ENCODE measurements at places on chromosomes 5 and 9.

DNA sequence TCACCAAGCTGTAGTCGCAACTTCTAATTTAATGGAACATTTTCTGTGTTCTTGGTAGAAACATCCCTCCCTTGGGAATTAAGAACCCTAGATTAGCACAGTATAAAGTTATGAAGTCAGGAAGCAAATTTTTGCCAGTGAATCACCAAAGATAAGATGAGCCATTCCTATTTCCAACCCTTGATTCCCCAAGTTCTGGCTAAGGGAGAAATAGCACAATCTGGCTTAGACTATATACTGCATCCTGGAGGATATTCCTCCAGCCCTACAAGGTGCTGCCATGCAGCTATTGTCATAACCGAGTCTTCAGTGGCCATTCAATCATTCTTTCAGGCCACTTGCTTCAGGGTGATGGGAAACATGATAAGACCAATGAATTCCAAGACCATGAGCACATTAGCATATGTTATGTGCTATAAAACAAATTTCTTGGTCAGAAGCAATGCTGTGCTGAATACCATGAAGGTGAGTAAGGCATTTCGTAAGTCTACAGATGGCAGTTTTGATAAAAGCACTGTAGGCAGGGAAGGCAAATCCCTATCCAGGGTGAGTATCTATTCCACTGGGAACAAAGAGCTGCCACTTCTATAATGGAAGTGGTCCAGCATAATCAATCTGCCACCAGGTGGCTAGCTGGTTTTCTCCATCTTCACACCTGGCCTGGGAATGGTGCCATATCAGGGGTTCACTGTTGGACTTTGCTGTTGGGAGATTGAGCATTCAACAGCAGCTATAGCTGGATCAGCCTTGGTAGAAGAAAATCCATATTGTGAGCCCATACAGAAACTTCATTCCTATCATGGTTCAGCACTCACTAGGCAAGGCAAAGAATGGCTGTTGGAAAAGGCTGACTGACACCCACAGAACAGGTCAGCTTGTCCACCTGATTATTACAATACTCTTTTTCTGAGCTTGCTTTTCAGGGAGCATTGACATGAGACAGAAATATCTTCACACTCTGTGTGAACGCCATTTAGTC lies 19.6 kb upstream of the ARL15 start:
- H3K4me1 ChIP-seq = no peaks in the 10 kb centered on the region
- H3K36me3 ChIP-seq = no peaks in the 10 kb centered on the region
- H3K4me3 ChIP-seq = no peak overlapping the region

DNA sequence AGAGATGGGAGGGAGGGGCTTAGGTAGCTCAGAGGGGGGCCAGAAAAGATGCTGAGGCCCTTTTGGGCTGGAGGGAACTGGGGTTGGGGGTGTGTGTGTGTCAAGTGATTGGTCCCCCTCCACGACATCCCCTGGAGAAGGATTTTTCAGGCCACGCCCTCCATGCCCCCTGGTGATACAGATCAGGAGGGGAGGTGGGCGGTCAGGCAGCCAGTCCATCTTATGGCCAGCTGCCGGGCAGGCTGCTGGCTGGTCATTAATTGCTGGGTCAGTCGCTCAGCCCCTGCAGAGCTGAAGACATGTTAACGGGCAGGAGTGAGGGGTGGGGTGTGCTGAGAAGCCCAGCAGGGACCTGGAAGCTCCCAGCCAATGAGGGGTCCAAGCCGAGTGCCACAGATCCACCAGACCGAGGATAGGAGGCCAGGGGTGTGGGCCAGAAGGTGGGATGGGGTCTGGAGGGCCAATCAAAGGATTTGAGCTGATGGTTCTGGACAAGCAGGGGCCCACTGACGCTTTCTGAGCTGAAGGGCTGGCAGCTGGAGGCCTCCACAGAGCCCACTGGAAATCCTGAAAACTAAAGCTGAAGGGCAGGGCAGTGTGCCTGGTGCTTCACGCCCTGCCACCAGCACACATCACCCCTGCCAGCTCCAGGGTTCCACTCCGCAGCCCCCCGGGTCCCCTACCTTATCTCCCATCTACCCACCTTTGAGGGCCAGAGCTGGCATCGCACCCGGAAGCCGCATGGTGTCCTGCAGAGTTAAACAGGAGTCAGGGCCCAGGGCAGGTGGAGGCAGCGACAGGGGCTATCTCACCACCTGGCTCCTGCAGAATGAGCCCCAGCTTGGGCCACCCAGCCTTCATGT lies 19.1 kb downstream of the PDGFRB start:
- H3K27ac ChIP-seq = no peak overlapping the region
- H3K36me3 ChIP-seq = no peaks in the 10 kb centered on the region

DNA sequence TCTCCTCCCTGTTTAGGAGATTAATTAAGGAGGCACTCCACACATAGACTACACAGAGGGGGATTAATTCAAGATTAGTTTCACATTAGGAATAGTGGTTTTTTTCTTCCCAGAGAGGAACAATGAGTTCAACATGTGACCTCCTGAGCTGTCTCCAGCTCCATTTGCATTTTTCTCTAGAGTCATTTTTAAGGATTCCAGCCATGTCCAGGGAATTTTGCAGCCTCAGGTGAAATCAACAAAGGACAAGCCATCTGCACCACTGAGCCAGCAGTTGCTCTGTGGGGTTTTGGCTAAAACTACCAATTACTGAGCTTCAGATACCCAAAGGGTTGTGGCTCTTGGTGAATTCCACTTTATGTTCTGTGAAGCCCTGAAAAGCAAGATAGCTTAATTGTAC lies 258.5 kb upstream of the PPP1R2B start:
- H3K27me3 ChIP-seq = no peaks in the 10 kb centered on the region
- DNase-seq = no peak
- H3K36me3 ChIP-seq = no peaks in the 10 kb centered on the region
- no peaks in the 10 kb centered on the region for H3K4me1 ChIP-seq

DNA sequence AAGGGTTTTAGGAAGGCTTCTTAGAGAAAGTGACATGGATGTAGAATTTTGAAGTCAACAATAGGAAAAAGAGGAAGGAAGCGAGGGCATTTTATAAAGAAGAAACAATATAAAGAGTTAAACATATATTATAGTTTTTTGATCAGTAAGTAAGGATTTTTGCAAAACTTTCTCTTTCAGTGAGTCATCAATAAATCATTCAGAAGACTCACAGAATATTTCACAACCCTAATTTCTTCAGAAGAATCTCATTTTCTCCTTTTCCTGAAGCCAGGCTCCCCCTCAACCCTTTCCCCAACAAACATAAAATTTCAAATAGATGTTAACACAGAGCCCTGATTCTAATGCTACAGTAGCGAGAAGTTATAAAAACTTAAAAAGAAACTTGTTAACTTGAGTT lies 4.3 kb upstream of the COX7C start:
- H3K36me3 ChIP-seq = no peaks in the 10 kb centered on the region
- no peaks in the 10 kb centered on the region for H3K4me1 ChIP-seq
- H3K27me3 ChIP-seq = peaks cover 3% of the 10 kb centered on the region
- H3K4me3 ChIP-seq = no peak overlapping the region
- DNase-seq = no peak

GRCh38 chr5:106089073-106089472 lies 1581.7 kb downstream of the EFNA5 start:
- no peak overlapping the region for H3K4me3 ChIP-seq
- no peaks in the 10 kb centered on the region for H3K27me3 ChIP-seq
- H3K27ac ChIP-seq = no peak overlapping the region

- no peak for DNase-seq
- peaks cover 24% of the 10 kb centered on the region for H3K36me3 ChIP-seq
- H3K27ac ChIP-seq = no peak overlapping the region
- H3K4me3 ChIP-seq = no peak overlapping the region
- H3K27me3 ChIP-seq = no peaks in the 10 kb centered on the region
Measured at GRCh38 chr5:111488353-111488752, 24.0 kb downstream of the STARD4 start.

All from effector memory CD4-positive, alpha-beta T cell (primary cell).